NAMALWA (cell line): ENCODE measurements at places on chromosomes 2 and 18.

GRCh38 chr2:168327328-168327727, 79.9 kb upstream of the STK39 start:
- no peak for DNase-seq

DNA sequence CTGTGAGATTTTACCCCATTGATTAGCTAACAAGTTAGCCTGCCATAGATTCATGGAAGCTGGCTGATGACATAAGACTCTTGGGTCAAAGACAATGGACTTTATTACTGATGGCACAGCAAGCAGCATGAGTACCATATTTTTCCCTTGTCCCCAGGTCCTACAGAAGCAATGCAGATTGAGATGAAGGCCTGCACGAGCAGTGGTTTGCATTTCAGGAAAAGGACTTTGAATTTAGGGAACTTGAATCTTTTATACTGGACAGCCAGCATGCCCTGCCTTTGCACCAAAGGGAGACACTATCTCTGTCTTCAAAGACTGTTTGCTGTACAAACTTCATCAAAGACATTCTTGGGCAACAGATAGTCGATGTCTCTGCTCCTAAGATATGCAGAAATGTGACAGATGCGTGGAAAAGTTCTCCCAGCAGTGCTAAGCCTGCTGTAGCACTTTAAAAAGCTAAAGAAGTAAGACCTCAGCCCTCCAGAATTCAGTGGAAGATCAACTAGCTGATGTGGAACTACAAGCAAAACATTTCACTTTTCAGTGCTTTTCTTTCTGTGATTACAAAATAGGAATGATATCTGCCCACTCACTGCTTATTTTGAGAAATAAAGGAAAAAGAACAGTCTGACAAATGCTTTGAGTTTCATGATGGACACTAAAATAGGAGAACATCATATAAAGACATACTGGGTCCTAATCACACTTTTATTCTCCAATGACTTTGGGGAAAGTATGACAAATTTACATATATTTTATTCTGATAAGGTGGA, 44.4 kb upstream of the TANK start:
- no peak for DNase-seq

DNA sequence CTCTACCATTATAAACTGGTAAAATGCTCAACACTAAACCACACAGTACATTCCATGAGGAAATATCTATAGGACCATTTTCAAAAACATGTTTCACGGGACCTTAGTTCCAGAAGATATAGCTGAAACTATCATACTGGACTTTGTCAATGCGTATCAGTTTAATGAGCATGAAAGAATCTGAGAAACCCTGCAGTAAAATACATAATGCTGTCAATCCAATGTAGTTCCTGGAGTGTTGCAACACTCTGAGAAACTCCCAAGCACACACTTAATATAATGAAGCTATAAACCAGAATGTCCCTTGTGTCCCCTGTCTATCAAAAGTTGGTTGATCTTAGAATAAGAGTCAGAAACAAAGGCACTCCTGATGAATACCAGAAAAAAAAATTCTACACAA, 16.2 kb downstream of the IWS1 start:
- no peak for DNase-seq

DNA sequence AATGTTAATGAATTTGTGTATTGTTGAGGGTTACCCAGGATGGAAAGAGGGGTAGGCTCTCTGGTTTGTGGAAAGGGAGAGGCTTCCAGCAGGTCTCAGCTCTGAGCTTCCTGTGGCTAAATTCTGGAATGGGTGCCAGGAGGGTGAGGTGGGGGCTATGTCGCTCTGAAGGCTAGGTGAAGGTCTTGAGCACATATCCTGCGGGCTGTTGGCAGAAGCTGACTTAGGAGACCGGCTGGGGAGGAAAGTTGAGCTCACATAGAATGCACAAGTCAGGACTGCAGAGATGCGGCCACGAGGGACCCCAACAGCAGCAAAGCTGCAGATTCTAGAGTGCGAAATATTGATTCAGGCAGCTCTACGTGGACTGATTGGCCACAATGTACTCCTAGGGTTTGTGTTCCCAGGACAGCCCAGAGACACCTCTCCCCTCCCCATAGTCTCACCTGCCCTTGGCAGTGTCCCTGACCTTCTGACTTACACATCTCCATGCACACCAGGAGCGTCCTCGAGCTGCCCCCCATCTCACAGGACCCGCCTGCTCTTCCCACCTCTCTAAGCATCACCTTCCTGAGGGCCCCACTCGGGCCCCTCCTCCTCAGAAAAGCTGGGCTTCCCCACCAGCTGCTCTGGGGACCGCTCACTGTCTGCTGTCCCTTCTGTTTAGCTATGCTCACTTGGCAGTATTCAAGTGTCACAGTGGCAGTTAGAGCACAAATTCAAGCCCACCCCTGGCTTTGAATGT, 72.6 kb downstream of the ALK start:
- no peak for DNase-seq

DNA sequence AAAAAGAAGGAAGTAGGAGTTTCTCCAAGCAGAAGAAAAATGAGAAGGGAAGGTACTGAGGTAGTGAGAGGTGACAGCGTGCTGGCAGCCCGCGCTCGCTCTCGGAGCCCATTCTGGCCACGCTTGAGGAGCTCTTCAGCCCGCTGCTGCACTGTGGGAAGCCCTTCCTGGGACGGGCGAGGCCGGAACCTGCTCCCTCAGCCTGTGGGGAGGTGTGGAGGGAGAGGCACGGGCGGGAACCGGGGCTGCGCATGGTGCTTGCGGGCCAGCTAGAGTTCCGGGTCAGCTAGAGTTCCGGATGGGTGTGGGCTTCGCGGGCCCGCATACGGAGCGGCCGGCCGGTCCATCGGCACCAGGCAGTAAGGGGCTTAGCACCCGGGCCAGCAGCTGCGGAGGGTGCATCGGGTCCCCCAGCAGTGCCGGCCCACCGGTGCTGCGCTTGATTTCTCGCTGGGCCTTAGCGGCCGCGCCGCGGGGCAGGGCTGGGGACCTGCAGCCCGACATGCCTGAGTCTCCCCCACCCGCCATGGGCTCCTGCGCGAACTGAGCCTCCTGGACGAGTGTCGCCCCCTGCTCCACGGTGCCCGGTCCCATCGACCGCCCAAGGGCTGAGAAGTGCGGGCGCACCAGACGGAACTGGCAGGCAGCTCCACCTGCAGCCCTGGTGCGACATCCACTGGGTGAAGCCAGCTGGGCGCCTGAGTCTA, 11.1 kb upstream of the CYS1 start:
- DNase-seq, result no peak

- peak; percentile 78 for DNase-seq
These were observed 96.0 kb downstream of the ZNF516 start for GRCh38 chr18:76398896-76399612.

DNA sequence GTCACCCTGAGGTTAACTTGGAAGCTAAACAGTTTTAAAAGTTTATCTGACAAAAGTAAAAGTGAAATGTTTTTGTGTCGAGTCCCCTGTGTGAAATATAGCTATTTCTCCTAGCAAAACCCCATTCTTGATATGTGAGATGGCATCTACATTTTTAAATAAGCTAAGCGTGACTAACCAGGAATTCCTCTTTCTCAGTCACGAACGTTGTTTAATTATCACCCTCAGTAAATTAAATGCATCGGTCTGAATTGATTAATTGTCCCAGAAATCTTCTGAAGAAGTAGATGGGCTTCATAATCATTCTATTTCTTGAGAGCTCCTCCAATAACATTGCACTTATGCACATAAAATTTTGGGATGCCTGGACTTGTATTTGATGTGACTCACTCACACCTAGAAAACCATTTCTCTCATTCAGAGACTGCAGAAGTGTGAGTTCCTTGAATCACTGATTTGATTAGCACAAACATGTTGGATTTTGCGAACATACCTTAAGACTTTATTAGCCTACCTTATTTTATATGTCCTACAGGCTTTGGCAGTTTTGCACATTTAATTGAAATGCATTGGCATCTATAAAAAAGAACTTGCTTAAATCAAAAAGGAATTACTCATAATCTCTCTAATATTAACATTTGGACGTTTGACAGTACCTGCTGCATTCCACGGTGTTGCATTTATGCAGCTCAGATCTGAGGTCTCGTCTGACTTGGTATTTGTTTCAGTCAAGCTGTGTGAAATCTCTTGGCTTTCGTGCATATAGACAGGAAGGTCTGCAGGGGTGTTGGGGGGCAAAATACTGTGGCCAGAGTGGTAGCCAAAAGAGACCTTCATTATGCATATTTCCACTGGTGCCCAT, 475.2 kb downstream of the EPHA4 start:
- DNase-seq, result no peak

GRCh38 chr2:237429753-237430152, 15.8 kb upstream of the COL6A3 start:
- DNase-seq, result no peak

GRCh38 chr2:231769170-231770136, 11.6 kb downstream of the PDE6D start:
- DNase-seq, result no peak

DNA sequence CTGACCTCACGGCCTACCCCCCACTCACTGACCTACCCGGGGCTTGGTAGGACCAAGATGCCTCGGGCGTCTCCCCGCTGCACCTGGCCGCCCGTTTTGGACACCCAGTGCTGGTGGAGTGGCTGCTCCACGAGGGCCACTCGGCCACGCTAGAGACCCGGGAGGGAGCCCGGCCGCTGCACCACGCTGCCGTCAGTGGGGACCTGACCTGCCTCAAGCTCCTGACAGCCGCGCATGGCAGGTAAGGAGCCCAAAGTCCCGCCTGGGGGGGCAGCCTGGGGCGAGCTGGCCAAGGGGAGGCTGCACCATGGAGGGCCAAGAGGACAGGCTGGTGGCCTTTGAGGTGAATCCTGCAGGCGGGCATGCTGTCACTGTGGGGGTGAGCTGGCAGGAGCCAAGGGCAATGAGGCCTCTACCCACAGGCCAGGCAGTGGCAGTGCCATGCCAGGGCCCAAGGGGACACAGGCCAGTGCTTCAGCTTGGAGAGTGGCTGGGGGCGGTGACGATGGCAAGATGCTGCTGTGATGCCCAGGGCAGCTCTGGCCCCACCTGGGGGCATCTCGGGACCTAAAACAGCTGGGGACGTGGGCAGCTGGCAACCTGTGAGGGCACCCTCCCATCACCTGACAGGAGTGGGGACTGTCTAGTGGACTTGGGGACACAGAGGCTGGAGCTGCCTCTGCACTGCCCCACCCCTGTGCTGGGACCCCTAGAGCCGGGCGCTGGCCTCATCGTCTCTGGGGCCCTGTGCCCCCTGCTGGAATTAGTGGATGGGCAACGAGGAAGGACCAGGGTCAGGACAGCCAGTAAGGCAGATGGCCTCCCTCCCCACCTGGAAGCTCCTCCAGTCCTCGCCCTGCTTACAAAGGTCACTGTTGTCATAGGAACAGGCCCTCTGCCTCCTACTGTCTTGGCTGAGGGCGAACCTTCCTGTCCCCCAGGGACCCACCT, 2.0 kb downstream of the ESPNL start:
- DNase-seq, result no peak

GRCh38 chr2:17892770-17893534, 14.5 kb downstream of the KCNS3 start:
- peak; percentile 30 for DNase-seq

DNA sequence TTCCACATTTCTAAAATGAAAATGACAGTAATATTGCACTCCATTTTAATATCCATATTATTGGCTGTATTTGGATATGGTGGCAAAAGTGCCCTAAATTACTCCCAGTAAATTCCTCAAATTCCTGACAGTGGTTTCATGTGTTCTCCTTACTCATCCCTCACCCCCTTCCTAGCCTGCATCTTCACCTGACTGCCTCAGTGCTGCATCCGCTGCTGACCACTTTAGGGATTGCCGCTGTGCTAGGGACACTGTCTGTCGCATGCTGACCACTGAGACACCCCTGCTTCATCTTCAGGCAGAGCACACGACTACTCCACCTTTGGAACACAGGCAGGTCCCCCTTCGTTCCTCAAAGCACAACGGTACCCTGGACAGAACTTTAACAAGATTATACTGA, 32.6 kb downstream of the DSEL start:
- no peak for DNase-seq

DNA sequence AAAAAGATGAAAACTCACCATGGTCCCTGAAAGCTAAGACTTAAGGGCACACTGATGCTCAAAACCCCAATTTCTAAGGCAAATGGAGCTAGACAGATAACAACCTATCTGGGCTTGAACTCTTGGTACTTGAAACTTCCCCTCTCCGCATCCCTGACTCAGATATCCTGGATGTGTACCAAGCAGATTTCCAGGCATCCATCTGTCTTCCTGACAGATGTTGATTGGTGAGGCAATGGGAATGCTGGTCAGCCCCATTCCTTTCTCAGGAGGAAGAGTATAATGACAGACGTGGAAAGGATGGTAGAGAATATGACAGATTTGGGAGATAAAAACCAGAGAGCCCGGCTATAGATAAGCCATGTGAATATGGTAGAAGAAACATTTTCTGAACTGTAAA, 69.2 kb downstream of the ADD2 start:
- no peak for DNase-seq

- no peak for DNase-seq
These were observed 44.9 kb upstream of the REL start for GRCh38 chr2:60836491-60836890.

DNA sequence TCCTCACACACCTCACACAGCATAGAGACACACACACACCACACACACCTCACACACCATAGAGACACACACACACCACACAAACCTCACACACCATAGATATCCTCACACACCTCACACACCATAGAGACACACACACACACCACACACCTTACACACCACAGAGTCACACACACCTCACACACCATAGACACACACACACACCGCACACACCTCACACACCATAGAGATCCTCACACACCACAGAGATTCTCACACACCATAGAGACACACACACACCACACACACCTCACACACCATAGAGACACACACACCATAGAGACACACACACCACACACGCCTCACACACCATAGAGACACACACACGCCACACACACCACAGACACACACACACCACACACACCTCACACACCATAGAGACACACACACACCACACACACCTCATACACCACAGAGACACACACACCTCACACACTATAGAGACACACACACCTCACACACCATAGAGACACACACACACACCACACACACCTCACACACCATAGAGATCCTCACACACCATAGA, 270.6 kb downstream of the CYRIA start:
- no peak for DNase-seq

DNA sequence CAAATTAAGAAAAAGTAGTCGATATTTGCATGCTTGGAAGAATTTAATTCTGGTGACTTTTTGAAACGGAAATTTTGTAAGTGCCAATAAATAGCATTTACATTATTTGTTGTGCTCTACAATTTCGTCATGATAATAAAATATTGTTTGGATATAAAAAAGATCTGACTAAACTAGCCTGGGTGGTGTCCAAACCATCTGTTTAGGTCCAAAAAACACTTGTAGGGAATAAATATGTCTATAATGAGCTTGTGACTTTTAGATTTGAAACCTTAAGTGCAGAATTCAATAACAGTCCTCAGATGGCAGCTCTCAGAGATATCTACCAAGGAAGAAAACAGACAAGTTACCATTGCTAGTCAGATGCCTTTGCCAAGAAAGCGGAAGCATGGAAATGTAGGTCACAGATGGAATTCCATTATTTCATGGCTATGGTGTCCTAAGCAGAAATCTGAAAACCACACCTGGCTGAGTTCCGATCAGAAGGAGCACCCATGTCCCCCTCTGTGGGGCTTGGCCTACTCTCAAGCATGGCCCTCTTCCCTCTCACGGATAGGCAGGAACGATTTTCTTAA, 731.1 kb downstream of the RNF144A start:
- no peak for DNase-seq
